Stimulated activated effector memory CD8-positive, alpha-beta T cell treated with anti-CD3 and anti-CD28 coated beads, Interleukin-12 subunit alpha, Interleukin-12 subunit beta, amount 100 ng/mL, for 72 hours (primary cell): ENCODE measurements at places on chromosomes 3 and 15.
A peak's percentile ranks its signal among the peaks of the same experiment; 100 is the strongest.

DNA sequence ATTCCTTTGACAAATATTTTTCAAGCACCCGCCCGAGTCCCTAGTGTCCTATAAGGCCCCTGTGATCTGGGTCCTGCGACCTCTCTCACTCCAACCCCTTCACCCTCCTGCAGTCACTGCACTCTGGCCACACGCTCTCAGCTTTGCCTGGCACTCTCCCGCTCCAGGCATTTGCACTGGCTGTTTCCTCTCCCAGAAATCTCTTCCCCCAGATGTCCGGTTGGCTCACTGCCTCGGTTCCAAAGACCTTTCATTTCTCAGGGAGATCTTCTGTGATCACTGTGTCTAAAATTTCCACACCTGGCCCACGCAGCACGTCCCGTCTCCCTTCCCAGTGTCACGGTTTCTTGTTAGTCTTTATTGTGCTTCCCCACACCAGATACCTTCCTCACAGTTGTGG is 97.4 kb downstream of the WNT7A start:
- no peak for DNase-seq

DNA sequence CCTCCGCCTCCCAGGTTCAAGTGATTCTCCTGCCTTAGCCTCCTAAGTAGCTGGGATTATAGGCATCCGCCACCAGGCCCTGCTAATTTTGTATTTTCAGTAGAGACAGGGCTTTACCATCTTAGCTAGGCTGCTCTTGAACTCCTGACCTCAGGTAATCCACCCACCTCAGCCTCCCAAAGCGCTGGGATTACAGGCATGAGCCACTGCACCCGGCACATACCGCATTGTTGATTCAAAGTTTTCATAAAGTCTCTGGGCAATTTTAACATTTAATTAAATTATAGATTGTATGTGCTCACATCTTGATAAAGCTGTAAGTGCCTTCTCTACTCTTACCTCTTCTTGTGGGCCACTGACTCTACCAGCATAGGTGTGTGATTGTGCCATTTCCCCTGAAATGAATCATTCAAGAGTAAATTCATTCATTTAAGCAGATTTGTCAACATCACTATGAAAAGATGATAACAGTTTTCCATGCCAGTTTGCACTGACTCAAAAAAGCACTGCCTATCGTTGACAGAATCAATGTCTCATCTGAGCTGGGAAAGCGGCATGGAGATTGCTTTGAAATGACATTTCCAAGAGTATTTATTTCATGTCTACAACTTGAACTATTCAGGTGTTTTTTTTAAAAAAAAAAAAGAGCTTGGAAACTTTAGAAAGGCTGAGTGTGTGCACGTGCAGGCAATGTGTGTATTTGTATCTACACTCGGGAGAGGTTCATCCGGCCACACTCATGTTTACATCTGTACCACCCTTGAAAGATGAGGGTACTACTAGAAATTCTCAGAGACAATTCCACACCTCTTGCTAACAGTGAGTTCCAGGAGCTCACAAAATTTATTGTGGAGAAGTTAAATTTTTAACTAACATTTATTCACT is 3.5 kb downstream of the BCL2A1 start:
- peak; percentile 69 for DNase-seq

GRCh38 chr15:45635191-45635638 is 386 bp downstream of the SQOR start:
- peak; percentile 86 for DNase-seq

DNA sequence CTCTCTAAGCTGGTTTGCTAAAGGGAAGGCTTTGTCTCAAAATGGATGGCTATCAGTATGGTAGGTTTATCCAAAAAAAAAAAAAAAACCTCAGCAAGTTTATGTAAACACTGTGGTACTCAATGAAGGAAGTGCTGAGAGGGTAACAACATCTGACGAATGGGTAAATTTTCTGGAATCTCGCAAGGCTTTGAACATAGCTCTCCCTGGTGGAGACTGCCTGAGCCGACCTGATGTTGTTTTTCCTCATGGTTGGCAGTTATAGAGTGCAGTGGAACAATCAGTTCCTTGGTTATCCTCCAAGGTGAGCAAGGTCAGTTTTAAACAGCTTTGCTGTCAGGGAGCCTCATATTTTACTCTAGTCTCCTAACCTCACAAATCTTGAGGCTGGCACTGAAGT is 94.6 kb downstream of the ZPLD1 start:
- DNase-seq: no peak

DNA sequence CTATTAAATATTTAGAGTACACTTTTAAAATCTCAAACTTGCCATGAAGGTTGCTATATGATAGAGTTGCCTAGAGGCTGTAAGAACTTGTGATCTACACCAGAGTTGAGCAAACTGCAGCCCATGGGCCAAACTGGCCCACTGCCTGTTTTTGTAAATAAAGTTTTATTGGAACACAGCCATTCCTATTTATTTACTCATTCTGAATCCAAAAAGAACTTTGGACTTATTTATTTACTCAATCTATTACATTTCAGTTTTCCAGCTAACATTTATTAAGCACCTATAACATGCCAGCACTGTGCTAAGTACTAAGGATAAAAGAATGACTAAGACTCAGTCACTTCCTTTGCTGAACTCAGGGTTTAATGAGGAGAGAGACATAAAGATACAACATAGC is 403.6 kb downstream of the ERC2 start:
- no peak for DNase-seq

- DNase-seq: no peak
Measured at GRCh38 chr3:64318001-64318400, 92.7 kb upstream of the PRICKLE2 start.

DNA sequence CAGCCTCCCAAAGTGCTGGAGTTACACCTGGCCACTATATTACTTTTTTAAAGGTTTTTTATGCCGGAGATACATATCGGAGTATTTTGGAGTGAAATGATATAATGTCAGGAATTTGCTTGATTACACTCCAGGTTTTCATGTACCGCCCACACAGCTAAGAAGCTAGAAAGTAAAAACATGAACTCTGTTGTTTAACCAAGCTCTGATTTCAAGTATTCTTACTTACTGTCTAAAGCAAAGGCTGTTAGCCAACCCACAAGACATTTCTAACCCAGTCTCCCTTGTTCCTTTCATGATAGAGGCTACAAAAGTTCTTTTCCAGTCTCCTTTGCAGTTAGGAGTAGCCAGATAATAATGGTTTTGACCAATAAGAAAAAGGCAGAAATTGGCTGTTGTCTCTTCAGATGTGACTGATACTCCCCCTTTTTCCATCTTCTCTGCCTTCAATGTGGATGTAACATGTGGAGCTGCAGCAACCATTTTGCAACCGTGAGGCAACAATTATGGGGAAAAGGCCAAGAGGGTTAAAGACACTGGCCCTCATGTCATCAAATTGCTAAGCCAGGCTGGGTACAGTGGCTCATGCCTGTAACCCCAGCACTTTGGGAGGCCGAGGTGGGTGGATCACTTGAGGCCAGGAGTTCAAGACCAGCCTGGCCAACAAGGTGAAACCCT is 6.1 kb upstream of the CP start:
- DNase-seq: no peak

- DNase-seq: peak; percentile 96
Measured at GRCh38 chr3:172591876-172592771, 68.9 kb upstream of the TNFSF10 start.

DNA sequence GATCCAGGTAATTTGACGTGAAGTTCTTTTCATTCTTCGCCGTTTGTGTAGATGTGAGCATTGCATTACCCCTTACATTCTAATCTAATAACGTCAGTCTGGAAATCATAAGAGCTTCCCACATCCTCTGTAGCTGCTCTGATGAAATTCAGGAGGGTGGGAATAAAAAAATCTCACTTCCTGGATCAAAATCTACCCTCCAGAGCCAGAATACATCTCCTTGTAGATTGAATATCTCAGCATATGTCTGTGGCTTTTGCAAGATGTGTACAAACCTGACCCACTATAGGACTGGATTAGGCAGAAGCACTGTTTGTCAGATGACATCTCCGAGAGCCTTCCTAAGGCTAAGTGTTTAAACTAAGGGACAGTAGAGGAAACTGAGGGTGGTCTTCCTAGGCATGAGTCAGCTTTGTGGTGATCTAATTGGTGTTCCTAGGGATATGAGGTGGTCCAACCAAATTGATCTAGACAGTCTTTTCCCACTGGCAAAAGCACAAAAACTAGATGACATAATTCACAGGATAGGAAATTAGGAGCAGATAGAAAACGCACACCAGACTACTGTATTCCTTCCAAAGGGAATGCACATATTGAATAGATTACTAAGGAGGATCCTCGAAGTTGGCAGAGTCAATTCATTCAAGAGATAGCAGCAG is 216.3 kb upstream of the LRTM1 start:
- no peak for DNase-seq

DNA sequence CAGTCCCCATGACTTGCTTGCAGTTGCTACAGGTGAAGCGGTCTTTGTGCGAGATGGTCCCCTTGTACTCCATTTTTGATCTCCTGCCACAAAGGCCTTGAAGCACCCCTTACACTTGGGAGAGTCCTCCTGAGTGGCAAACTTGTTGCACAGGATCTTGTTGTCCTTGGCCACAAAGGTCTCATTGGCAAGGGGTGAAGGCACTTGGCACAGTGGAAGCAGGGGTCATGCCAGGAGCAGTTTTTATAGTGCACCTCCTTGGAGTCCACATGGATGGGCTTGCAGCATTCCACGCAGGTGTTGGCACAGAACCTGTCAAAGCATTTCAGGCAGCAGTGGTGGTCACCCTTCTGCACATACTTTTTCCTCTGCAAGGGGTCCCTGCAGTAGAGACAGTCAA is 20.3 kb upstream of the SEC62 start:
- no peak for DNase-seq

- DNase-seq: no peak
Measured at GRCh38 chr3:32817257-32817557, 590 bp upstream of the TRIM71 start.

DNA sequence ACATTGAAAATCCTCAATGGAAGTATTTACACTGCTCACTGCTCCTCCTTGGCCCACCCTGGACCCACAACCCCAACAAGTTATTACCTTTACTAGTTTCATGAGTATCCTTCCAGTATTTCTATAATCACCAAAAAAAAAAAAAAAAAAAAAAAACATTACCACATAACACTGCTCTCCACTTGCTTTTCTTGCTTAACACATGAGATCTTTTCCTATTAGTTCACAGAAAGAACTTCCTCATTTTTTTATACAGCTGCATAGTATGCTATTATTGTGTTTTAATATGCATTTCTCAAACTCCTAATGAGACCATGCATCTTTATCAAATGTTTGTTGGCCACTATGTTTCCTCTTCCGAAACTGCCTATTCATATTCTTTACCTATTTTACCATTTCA is 14.6 kb downstream of the GABPB1 start:
- no peak for DNase-seq

- DNase-seq: no peak
Measured at GRCh38 chr15:57910672-57911071, 154.8 kb downstream of the ALDH1A2 start.

- DNase-seq: no peak
Measured at GRCh38 chr15:96896766-96897165, 566.3 kb downstream of the NR2F2 start.

GRCh38 chr15:40927495-40927872 is 1.7 kb upstream of the DLL4 start:
- no peak for DNase-seq

DNA sequence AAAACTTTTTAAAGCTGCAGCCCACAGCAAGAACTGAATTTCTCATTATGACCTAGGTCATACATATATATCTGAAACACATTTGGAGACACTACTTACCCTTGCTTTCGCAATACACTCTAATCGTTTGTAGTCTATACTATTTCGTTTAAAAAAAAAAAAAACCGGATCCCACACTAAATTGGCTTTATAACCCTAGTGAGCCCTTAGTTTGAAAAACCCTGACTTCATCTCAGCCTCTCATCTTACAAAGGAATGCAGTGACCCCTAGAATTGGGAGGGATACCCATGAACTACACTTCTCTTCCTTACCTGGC is 4.2 kb downstream of the RARRES1 start:
- DNase-seq: no peak

- DNase-seq: no peak
Measured at GRCh38 chr3:157718800-157719199, 215.6 kb upstream of the VEPH1 start.

DNA sequence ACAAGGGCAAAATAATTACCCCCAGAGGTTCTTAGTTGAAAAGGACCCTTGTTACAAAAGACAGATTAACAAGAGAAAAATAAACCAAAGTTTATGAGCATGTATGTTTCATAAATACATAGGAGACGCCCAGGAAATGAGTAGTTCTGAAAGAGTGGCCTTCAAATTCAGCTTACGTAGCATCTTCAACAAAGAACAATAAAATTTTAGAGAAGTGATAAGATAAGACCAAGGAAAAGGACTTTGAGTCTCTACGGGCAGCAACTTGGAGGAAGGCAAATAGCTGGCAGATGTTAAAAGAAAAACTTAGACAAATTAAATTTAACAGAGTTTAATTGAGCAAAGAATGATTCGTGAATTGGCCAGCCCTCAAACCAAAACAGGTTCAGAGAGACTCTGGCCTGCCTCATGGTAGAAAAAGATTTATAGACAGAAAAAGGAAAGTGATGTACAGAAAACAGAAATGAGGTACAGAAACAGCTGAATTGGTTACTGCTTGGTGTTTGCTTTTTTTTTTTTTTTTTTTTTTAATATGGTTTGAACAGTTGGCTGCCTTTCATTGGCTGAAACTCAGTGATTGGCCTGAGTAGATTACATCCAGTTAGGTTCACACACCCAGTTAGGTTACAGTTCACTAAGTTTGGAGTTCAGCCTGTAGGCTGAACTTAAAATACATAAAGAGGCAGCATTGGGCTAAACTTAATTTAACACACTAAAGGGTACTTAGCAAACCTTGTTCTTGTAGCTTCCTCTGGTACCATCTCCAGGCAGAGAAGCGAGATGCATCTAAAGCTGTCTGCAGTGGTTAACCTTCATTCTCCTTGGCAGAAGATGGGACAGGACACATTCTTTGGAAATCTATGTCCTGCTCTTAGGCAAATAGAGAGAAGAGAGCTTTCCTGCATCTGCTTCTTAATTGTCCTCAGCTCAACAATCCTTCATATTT is 23.2 kb downstream of the C2CD4B start:
- no peak for DNase-seq

- no peak for DNase-seq
Measured at GRCh38 chr3:188979669-188980310, 192.0 kb upstream of the TPRG1 start.

- DNase-seq: no peak
Measured at GRCh38 chr3:79928687-79929408, 161.1 kb upstream of the ROBO1 start.

GRCh38 chr15:69668039-69668705 is 215.6 kb downstream of the RPLP1 start:
- DNase-seq: no peak

DNA sequence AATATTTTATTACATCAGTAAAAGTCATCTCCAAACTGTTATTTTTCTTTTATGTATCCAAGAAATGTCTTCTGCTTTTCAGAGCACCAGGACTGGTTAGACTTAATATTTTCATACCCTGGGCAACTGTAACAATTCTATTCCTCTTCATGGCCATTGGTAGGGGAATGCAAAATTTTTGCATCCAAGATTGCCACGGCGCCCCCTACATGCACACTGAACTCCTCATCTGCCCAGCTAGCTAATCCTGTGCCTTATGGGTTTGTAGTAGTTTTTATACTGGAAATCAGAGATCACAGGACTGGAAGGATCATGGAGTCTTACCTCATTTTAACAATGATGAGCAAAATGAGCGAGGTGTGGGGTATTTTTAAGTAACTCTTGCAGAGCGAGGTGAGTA is 74.2 kb downstream of the CRTC3 start:
- peak; percentile 63 for DNase-seq
